Activated naive CD8-positive, alpha-beta T cell treated with anti-CD3 and anti-CD28 coated beads for 36 hours (primary cell): ENCODE measurements at places on chromosomes 6 and 20.

DNA sequence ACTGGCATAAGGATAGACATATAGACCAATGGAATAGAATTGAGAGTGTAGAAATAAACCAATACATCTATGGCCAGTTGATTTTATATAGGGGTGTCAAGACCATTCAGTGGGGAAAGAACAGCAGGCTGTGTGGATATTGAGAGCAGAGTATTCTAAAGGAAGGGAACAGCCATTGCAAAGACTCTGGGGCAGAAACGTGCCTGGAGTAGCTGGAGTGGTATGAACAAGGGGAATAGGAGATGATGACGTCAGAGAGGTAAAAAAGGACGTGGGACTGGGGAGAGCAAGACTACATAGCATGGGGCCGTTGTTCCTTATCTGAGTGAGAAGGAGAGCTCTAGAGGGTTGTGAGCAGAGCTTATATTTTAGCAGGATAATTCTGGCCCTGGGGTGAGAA lies 85.2 kb downstream of the TOX2 start:
- DNase-seq = no peak

GRCh38 chr6:150898399-150899170 lies 33.1 kb downstream of the MTHFD1L start:
- no peak for DNase-seq

DNA sequence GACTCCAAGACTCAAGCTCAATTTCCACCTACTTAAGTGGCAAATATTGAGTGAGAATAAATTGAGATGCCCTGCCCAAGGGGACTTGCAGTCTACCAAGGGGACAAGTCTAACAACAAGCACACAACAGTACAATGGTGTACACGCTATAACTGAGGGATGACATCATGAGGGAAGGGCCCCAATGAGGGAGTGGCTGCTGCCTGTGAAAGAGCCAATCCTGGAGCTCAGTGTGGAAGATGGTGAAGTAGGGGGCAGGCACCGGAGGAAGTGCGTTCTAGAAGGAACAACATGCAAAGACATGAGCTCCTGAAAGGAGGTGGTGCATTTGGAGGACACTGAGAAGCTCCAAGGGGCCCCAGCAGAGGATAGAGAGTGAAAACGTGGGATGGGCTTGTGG lies 46.9 kb upstream of the ARMH2 start:
- DNase-seq = no peak

DNA sequence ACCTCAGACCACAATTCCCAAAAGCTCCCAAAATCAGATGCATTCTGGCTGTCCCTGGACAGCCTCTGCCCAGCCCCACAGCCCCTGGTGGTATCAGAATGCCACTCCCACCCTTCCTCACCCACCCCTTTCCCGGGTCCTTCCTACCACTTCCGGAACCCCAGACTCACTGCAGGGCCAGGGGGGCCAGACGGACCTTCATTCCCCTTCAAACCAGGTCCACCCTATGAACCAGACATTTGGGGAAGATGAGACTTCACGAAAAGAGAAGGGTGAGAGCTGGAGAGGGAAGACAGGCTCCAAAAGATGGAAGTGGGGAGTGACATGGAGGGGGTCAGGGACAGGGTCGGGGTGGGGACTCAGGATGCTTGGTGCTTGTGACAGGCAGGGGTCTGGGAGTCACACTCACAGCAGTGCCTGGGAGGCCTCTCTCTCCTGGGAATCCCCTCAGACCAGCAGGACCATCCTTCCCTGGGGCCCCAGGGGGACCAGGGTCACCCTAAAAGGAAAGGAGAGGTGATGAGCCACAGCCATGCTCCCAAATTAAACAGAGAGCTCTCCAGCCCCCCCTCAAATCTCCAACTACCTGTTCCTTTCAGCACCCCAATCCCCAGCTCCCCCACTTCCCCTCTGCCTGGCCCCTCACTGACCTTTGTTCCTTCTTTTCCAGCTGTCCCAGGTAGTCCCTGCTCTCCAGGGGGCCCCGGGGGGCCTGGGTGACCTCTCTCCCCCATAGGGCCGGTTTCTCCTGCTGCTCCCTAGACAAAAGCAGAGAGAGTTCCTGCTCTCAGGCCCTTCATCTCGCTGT lies 20.2 kb downstream of the COL11A2 start:
- no peak for DNase-seq

DNA sequence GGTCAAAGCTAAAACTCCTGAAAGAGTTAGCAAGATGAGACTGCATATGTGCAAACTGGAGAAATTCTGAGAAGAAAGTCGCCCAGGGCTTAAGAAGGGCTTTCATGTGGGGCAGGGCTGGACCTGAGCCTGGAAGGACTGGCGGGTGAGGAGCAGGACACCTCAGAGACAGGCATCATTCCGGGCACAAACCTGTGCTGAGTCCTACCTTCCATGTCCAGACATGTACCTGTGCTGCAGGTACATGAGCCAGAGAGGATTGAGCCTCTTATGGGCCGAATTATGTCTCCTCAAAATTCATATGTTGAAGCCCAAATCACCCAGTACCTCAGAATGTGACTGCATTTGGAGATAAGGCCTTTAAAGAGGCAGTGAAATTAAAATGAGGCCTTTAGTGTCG lies 171.0 kb downstream of the QRSL1 start:
- no peak for DNase-seq

DNA sequence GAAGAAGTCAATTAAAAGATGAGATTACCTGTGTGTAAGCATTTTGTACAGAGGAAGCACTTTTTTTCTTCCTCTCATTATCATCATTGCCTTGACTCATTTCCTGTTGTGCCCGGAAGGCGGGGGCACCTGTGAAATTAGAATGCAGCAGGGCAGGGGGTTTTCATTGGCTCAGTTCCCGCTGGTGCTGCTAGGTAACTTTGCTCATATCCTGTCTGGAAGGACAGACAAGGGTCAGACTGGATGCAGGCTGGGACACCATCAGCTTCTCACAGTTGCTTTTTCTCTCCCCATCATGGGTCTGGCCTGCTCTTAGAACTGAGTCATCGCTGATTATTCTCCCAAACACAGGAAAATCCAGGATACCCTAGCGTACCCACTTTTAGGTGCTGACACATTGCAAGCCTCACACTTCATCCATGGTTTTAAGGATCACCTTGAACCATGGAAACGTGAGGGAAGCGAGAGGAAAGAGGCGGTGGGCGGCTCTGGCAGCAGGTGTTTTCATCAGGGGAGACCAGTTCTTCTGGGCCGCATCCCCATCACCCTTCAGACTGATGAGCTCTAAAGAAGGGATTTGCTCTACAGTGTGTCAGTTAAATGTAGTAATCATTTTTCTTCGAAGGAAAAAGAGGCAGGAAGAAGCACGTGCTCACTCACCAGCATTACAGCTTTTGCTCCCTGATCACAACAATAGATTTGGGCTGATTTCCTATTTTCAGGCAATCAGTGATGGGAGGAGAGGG lies 195.7 kb upstream of the SASH1 start:
- DNase-seq = peak; percentile 64

DNA sequence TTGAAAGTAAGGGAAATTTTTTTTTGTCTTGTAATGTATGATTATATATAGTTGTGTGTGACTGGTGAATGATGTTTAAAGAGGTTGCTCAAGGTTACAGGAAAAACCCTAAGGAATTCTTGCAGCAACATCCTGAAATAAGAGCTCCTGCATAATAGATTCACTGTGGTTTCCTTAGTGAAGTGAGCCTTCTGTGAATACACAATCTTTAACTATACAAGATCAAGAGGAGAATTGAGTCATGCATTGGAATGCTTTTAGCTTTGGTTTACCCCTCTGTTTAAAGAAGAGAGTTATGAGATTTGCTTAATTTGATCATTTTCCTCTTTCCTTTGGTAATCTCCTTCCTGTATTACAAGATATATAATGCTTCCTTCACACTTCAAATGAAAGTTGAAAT lies 141.6 kb upstream of the EYA4 start:
- DNase-seq = no peak
